ENCODE measurements at places on chromosomes 12 and 14. TPM values are rescaled to one million over a fixed set of nuclear protein-coding genes. Genes with fewer than 3 reads are reported as not detected.

NXPH4 gene
- total RNA-seq = 23.4 TPM

KCNK10 gene
- 1.3 TPM for total RNA-seq

PLEK2 gene
- 3.0 TPM for total RNA-seq

FOXM1 gene
- total RNA-seq = 3.8 TPM

LMNTD1 gene
- total RNA-seq = not detected

AJUBA gene
- total RNA-seq = 32.0 TPM

MIP gene
- 303 TPM for total RNA-seq

NOC4L gene
- total RNA-seq = 7.6 TPM

HVCN1 gene
- 6.8 TPM for total RNA-seq

LALBA gene
- total RNA-seq = not detected

NR1H4 gene
- total RNA-seq = 0.66 TPM

HOXC12 gene
- total RNA-seq = not detected

NFATC4 gene
- 67.8 TPM for total RNA-seq

RD3L gene
- total RNA-seq = 12.0 TPM

OXA1L gene
- total RNA-seq = 54.7 TPM

CS gene
- total RNA-seq = 109 TPM

PLCZ1 gene
- not detected for total RNA-seq

CCDC175 gene
- 8.6 TPM for total RNA-seq

ZFHX2 gene
- total RNA-seq = 1.6 TPM

NUAK1 gene
- 27.2 TPM for total RNA-seq

NFE2 gene
- total RNA-seq = 3.7 TPM

RIN3 gene
- 7.2 TPM for total RNA-seq

OVCH1 gene
- total RNA-seq = 0.33 TPM

SAMD15 gene
- 4.7 TPM for total RNA-seq

IL22 gene
- total RNA-seq = not detected

FAIM2 gene
- total RNA-seq = 26.3 TPM

VCPKMT gene
- 13.7 TPM for total RNA-seq

HSPA2 gene
- 16.5 TPM for total RNA-seq

All from camera-type eye (tissue), 1 donor.